ENCODE measurements at places on chromosomes 4 and X.

- no peak for DNase-seq
Observed at GRCh38 chr4:78625073-78625472, 73.5 kb downstream of the ANXA3 start.

DNA sequence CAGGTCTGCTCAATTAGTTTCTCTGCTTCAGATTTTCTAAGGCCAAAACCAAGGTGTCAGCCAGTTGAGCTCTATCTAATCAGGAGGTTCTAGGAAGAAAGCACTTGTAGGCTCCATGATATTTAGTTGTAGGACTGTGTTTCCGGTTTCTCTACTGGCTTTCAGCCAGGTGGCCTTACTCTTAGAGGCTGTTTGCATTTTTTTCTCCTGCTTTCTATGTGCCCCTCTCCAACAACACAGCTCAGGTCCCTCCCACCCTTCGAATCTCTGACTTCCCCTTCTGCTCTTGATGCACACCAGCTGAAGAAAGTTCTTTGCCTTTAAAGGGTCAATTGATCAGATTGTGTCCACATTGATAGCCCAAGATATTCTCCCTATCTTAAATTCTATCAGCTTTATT is 245.2 kb downstream of the RAB28 start:
- DNase-seq: no peak

- DNase-seq: no peak
Observed at GRCh38 chr4:104022226-104022625, 302.4 kb upstream of the TACR3 start.

GRCh38 chr4:16794816-16795445 is 103.5 kb downstream of the LDB2 start:
- peak; percentile 6 for DNase-seq
